ENCODE measurements at places on chromosomes 13 and 19. TPM values are rescaled to one million over a fixed set of nuclear protein-coding genes. Genes with fewer than 3 reads are reported as not detected.

GRCh38 chr13:104270731-104271130, 1204.5 kb upstream of the SLC10A2 start:
- DNase-seq = no peak

PSG2 gene
- not detected for total RNA-seq

LRRC63 gene
- total RNA-seq = not detected

GRCh38 chr13:71540098-71540497, 326.9 kb downstream of the DACH1 start:
- no peak for DNase-seq

GRCh38 chr19:8269724-8270123, 38.4 kb downstream of the CD320 start:
- DNase-seq = no peak

SERTM1 gene
- total RNA-seq = not detected

TMEM59L gene
- not detected for total RNA-seq

DNA sequence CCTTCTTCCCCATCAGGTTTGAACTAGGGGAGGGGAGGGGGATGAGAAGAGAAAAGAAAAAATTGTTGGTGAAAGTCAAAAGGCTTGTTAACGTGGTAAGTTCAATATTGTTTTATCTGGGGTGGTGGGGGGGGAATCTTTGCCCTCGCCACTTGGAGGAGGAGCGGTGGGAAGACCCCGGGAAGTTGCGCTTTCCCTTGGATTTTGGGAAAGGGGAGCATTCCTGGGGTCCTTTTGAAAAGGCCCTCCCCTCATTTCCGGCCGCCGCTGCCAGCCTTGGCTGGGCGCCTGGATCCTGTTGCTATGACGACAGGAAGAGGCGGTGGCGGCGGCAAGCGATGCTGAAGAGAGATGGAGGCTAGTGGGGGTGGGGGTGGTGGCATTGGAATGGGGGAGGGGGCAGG, 4.6 kb upstream of the CACNG8 start:
- no peak for DNase-seq

- peak; percentile 26 for DNase-seq
These were observed 22.2 kb downstream of the CCDC169 start for GRCh38 chr13:36275190-36276002.

DNA sequence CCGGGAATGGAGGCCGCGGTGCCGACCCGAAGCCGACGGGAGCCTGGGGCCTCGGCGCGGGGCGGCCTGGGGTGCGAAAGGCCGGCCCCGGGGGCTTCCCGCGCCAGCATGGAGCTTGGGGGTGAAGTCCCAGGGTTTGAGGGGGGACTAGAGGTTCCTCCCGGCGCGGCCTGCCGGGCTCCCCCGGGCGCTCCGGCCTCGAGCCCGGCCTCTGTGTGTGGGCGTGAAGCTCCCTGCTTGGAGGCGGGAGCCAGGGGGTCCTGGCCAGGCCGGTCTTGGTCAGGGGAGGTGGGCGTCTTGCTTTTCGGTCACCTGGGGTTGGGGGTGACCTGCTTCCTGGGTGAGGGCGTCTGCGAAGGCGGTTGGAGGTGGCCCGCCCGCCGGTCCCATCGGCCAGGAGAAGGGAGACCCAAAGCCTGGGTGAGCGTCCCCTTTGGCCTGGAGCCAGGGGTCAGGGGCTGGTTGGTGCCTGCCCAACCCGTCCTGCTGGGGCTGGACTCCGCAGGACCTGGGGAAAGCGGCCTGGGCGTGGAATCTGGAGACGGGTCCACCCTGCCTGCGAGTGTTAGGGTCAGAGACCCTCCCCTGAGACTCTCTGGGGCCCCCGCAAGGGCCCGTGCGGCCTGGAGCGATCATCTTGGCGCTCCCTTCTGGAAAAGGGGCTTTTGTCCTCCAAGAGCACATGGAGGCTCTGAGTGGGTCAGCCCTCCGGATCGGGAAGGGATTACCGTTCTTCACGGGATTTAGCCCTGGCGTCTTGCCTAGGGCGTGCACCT, 535 bp downstream of the BSG start:
- no peak for DNase-seq
